Stimulated activated CD4-positive, alpha-beta T cell treated with anti-CD3 and anti-CD28 coated beads, Interleukin-1b, Interleukin-23, amount 100 ng/mL, for 24 hours (primary cell): ENCODE measurements at places on chromosomes 3 and 15.

GRCh38 chr3:146026547-146026946 lies 134.4 kb downstream of the PLOD2 start:
- DNase-seq = no peak

DNA sequence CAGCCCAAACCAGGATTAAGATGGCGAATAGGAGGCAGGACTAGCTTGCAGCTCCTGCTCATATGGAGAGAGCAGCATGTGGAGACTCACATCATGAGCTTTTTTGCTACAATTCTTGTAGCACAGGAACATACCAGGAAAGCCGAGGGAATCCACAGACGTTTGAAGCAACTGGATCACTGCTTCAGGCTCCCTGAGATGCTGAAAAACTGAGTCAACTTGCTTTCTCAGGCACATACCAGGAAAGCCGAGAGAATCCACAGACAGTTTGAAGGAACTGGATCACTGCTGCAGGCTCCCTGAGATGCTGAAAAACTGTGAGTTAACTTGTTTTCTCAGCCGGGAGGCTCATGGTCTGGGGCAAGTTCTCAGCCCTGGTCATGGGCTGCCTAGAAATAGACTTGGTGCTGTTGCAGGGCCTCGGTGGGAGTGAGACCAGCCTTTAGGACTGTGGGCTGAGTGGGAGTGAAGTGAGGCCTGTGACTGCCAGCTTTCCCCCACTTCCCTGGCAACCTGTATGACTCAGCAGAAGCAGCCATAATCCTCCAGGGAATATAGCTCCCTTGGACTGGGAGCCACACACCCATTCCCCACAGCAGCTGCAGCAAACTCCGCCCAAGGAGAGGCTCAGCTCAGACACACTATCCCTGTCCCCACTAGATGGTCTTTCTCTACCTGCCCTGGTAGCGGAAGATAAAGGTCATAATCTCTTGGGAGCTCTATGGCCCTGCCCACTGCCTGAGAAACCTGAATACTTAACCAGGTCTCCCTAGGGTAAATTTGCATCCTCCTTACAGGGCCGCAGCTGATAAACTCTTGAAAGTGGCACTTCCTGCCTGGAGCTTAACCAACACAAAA lies 51.9 kb upstream of the PFN2 start:
- DNase-seq = no peak

- DNase-seq = no peak
Measured at GRCh38 chr3:178618197-178618596, 82.0 kb downstream of the KCNMB2 start.

DNA sequence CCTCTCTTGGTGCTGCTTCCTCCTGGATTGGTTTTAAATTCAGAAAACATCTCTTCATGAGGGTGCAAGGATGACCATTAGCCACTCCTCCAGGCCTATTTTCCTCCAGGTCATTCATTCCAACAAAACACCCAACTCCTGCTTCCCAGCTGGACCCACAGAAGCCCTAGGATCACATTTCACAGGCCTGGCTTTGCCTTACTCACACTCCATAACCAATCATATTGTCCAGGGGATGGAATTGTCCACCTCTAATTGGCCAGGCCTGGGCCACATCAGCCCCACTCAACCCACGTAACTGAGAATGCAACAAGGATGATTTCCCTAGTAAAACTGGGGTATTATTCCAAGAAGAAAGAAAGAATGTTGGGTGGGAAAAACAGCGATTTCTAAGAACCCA lies 616.7 kb upstream of the SUCLG2 start:
- no peak for DNase-seq

- no peak for DNase-seq
Measured at GRCh38 chr15:83088876-83089275, 18.6 kb upstream of the TM6SF1 start.

GRCh38 chr3:149243540-149243939 lies 21.9 kb upstream of the CP start:
- DNase-seq = no peak

- no peak for DNase-seq
Measured at GRCh38 chr3:134694466-134694865, 43.6 kb upstream of the KY start.

GRCh38 chr3:155742349-155742965 lies 2.4 kb downstream of the PLCH1 start:
- DNase-seq = no peak

DNA sequence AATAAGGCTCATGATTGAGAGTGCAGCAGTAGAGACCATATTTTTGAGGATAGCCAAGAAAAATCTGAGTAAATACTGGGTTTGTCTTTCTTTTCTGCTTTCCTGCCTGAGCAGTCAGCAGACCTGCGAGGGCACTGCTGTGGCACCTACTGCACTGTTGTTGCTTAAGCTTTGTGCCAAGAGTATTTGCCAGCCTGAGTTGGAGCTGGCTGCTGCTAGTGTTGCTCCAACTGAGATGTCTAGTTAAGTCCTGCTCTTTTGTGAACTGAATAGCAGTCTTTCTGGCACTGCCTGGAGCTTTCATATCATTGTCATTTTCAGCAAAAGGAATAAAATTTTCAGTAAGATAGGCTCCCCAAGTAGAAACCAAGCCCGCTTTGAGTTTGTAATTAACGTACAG lies 214.5 kb upstream of the P2RY1 start:
- DNase-seq = no peak

GRCh38 chr3:24086206-24086605 lies 141.1 kb downstream of the NR1D2 start:
- DNase-seq = no peak

DNA sequence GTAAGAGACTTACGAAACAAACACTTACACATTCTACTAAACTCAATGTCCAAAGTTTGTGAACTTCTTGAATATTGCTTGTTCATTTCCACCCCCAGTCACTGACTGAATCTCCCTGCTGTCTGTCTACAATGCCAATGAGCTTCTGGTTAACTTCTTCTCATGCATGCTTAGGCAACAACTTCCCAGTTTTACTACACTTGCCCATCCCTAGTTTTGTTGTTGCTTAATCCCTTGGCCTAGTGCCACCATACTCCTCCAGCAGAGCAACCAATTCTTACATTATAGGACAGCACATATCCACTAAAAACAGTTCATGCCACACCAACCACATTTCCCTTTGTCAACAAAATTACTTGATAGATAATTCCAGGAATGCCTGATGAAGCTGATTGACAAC lies 40.9 kb upstream of the CCR2 start:
- no peak for DNase-seq

- no peak for DNase-seq
Measured at GRCh38 chr15:45102226-45102625, 11.7 kb downstream of the DUOX2 start.

DNA sequence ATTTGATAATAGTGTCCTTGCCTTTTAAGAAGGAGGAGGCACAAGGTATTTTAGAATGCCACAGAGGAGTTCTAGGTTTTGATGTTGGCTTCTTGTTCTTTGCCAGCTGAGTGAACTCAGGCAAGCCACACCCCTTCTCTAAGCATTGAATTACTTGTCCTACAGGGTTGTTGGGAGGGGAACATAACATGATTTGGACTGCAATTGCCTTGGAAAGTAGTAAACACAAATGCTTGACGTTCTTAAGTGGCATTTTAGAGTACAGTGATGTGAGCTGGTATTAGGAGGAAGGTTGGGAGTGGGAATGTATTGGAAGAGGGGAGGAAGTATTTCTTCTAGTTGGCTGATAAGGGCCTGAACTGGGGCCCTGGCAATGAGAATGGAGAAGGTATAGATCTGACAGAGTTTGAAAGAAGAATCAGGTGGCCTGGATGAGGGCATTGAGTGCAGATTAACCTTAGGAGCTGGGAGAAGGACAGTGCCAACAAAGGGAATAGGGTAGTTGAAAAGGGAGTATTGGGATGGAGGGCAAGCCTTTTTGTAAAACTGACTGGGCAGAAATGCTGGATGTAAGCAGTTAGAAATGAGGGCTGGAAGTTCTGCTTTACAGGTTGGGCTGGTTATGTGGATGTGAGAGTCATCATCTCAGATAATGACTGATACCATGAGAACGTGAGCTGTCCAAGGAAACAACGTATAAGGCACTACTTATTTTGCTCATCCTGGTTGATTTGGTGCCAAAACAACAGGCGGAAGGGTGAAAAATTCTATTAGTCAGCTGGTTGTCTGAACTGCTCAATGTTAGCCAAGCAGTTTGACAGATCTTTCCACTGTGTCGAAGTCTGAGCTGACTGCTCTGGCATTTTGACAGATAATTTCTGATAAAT lies 16.7 kb downstream of the KAT2B start:
- DNase-seq = peak; percentile 18

GRCh38 chr3:77365152-77365551 lies 325.3 kb downstream of the ROBO2 start:
- no peak for DNase-seq

- DNase-seq = no peak
Measured at GRCh38 chr15:70062321-70062956, 35.3 kb downstream of the TLE3 start.

- no peak for DNase-seq
Measured at GRCh38 chr3:9101286-9101685, 138.0 kb upstream of the RAD18 start.

DNA sequence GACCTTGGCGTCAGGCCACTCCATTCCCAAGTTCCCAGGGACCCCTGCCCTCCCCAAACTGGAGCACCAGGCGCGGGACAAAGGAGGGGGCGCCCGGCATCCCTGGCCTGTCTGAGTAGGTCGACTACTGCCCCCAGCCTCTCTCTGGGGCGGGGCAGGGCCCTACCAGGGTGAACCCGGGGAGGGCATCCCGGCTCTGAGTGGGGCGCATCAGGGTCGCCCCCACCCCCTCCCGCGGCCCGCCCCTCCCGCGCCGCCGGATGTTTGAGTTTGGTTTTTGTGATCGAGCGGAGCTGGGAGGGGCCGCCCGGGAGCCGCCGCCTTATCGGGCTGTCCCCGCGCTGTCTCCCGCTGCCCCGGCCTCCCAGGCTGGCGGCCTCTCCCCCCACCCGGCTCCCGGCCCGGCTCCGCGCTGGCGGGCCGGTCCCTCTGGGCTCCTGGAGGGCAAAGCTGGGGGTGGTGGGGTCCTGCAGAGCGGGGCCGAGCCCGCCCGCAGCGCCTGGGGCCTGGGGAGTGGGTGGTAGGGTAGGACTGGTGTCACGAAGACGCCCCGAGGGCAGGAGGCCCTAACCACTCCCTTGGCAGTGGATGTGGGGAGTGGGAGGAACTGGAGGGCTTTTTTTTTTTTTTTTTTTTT lies 47.2 kb upstream of the SMAD6 start:
- no peak for DNase-seq

DNA sequence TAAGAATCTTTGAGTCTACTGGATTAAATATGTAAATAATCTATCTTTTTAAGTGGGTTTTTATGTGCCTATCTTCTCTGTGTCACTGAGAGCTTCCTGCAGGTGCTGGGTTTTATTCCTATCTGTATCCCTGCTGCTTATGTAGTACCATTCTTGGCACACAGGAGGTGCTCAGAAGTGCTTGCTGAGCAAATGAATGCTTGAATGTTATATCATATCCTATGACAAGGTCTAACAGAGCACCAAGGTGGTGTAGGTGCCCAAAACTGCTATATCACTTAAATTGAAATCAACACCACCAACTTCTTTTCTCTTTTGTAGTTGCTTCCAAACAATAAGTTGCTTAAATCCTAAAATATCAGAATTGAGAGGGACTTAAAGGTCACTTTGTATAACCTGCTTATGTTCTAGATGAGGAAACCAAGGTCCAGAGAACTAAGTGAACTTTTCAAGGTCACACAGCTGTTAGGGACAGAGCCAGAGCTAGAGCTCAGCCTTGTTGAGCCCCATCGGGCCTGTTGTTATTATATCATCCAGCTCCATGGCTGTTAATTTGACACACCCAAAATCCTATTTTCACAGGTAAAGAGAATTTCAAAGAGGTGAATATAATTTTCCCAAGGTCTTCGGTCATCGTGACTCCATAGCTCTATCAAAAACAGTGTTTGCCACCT lies 46.0 kb downstream of the CCNL1 start:
- no peak for DNase-seq

- no peak for DNase-seq
Measured at GRCh38 chr15:96181873-96182301, 148.6 kb upstream of the NR2F2 start.

DNA sequence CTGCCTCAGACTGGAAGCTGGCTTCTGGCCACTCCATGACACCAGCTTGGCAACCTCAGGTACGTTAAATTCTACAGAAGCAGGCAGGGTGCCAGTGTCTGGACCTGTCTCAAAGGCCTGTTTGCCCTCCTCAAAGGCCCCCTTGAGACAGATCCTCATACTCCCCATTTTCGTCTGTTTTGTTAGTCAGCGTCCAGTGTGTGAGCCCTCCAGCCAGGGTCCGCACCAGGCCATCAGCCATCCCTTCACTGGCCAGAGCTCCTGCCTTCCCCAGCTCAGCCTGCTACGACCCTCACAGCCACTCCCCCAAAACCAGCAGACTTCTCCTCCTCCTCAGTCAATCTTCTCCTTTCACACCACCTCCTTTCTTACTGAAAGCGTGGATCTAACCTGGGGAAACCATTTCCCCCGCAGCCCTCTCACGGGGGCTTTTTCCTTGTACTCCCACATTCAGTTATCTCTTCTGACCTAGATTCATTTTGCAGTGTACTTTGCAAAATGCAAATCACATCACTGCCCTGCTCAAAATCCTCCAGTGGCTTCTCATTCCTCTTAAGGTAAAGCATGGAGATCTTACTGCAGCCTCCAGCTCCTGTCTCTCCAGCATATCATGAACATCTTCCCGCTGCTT lies 66.1 kb upstream of the CTDSPL start:
- no peak for DNase-seq

DNA sequence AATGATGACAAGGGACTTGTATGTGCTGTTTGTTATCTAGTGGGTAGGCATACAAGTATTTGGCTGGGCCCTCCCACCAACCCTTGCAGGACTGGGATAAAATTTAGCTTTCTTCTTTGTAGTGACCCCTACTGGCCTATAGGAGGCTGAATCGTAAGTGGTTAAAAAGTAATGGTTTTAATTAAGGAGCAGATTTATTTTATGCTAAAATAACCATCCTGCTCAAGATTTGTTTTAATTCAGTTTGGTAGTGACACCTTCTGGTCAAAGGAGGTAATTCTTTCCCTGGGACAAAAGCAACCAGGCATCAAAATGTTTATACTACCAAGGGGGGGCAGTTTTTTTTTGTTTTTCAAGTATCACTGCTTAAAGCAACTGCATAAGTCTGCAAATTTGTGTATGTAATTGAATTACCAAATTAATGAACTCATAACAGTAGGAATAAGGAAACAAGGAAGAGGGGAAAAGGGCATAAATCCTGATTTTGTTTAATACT lies 70.7 kb downstream of the TOP2B start:
- DNase-seq = no peak

GRCh38 chr15:78440375-78441373 lies 2.7 kb downstream of the IREB2 start:
- DNase-seq = no peak
